Endodermal cell (in vitro differentiated cells): ENCODE measurements at places on chromosomes 16 and 17.
A peak's percentile ranks its signal among the peaks of the same experiment; 100 is the strongest.

DNA sequence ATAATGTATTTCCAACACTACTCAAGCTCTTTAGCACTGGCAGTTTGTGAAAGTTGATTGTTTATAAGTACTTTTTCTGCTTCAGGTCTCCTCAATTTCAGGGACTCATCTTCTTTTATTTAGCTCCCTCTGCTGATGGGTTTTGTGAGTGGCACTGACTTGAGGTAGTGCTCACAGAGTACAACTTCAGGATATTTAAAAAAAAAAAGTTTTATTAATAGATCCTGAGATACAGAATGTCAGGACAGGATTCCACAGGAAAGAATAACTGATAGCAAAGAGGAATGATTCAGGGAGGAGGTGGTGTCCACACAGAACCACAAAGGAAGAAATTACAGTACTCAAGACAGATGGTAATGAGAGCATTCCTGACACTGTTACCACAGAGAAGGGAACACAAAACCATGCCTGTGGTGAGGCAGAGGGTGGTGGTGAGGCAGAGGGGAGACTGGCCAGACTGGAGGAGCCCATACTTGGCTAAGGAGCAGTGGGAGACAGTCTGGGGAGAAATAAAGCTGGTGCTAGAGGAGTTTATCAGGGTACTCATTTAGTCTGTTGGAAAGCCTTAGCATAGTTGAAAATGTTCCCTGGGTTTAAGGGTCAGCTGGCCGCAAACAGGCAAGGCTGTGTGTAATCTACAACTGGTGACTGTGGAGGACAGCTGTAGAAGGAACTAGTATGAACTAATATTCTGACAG, 63.7 kb downstream of the SPAG9 start:
- DNase-seq, result peak; percentile 89

- DNase-seq, result no peak
Observed at GRCh38 chr16:24308200-24308599, 52.1 kb downstream of the CACNG3 start.

DNA sequence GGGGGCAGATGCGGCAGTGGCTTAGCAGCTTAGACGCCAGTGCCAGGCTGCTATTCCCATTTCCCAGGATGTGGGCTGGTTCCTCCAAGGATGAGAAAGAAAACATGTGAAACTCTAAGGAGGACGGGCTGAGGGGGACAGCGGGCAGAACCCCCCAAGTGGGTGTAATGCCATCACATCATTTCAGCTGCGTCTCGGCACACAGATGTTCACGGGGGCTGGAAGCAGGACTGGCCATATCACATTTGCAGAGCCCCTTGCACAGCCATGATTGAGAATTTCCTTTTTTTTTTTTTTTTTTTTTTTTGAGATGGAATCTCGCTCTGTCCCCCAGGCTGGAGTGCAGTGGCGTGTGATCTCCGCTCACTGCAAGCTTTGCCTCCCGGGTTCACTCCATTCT, 15.3 kb upstream of the GINS2 start:
- DNase-seq, result no peak

- no peak for DNase-seq
Observed at GRCh38 chr16:82834151-82834815, 207.5 kb downstream of the CDH13 start.

- DNase-seq, result peak; percentile 92
Observed at GRCh38 chr17:40316571-40317344, 7.8 kb downstream of the RARA start.

DNA sequence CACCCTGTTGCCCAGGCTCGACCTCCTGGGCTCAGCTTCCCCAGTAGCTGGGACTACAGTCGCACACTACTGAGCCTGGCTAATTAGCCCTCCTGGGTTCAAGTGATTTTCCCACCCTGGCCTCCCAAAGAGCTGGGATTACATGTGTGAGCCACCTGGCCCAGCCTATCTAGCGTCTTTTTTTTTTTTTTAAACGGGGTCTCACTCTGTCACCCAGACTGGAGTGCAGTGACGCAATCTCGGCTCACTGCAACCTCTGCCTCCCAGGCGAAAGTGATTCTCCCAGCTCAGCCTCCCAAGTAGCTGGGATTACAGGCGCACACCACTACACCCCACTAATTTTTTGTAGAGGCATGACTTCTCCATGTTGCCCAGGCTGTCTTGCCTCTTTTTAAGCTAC, 33.3 kb downstream of the GLG1 start:
- no peak for DNase-seq

DNA sequence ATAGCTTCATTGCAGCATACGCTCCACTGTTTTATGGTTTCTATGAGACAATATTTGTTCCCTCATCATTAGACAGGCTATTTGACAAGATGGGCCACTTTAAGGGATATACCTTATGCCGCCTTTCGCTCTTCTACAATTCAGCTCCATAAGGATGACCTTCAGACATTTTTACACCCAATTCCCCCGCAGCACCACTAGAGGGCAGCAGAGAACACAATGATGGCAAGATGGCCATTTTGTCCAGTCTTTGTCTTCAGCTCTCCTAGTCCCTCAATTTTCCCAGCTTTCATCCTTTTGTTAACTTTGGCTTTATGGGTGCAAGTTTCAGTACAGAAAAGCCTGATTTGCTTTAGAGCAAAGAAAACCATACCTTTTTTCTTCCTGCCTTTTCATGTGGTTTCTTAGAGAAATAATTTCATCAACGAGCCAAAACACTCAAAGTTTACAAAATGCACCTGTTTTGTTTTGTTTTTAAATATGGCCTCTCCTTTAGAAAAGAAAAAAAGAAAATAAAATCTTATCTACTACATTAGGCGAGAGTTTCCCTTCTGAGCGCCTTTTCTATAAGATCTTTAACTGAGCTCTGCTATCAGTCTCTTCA, 355.3 kb downstream of the TOX3 start:
- peak; percentile 87 for DNase-seq

GRCh38 chr16:82195917-82196494, 26.0 kb upstream of the MPHOSPH6 start:
- DNase-seq, result no peak
